ENCODE measurements at places on chromosomes 12 and 14. TPM values are rescaled to one million over a fixed set of nuclear protein-coding genes. Genes with fewer than 3 reads are reported as not detected.

The RPL41 gene
- 4,175 TPM for total RNA-seq

The OR11H7 gene
- total RNA-seq, result not detected

The NANOG gene
- total RNA-seq, result not detected

The OSGEP gene
- 29.5 TPM for total RNA-seq

The IGF1 gene
- total RNA-seq, result 1.3 TPM

The ZDHHC22 gene
- not detected for total RNA-seq

The STX2 gene
- total RNA-seq, result 35.2 TPM

The AMHR2 gene
- not detected for total RNA-seq

The RFX4 gene
- not detected for total RNA-seq

The LIN7A gene
- 9.5 TPM for total RNA-seq

The LPAR5 gene
- total RNA-seq, result not detected

The PRICKLE1 gene
- 9.6 TPM for total RNA-seq

The MYBPC1 gene
- total RNA-seq, result not detected

The RPAP3 gene
- total RNA-seq, result 11.3 TPM

The KRT83 gene
- total RNA-seq, result not detected

The CCDC38 gene
- not detected for total RNA-seq

The SELPLG gene
- total RNA-seq, result 0.51 TPM

The ACOT6 gene
- total RNA-seq, result not detected

The SCFD1 gene
- 91.9 TPM for total RNA-seq

The ANKS1B gene
- total RNA-seq, result 0.51 TPM

The FOXG1 gene
- not detected for total RNA-seq

The CLEC2A gene
- total RNA-seq, result not detected

The NFATC4 gene
- total RNA-seq, result 59.9 TPM

The LMO3 gene
- 0.50 TPM for total RNA-seq

The MDM2 gene
- total RNA-seq, result 240 TPM

The DUSP6 gene
- total RNA-seq, result 50.0 TPM

The SLC17A8 gene
- total RNA-seq, result not detected

The PRH2 gene
- not detected for total RNA-seq

The CLEC1B gene
- not detected for total RNA-seq

The GALNT8 gene
- under 0.01 TPM for total RNA-seq

The CHURC1 gene
- total RNA-seq, result 47.8 TPM

The PTGDR gene
- not detected for total RNA-seq

The CFAP54 gene
- 5.1 TPM for total RNA-seq

The AQP2 gene
- total RNA-seq, result not detected

The LRP1 gene
- total RNA-seq, result 464 TPM

The INTS13 gene
- 33.0 TPM for total RNA-seq

The LYZ gene
- total RNA-seq, result 0.17 TPM

The HCAR3 gene
- under 0.01 TPM for total RNA-seq

The REC8 gene
- 1.8 TPM for total RNA-seq

The PLBD1 gene
- 5.4 TPM for total RNA-seq

The KLHDC2 gene
- total RNA-seq, result 135 TPM

The TSPAN19 gene
- not detected for total RNA-seq

The LGR5 gene
- total RNA-seq, result not detected

The CIROP gene
- total RNA-seq, result 1.0 TPM

The NINJ2 gene
- 1.3 TPM for total RNA-seq

The APOLD1 gene
- total RNA-seq, result 1.5 TPM

The FAM181A gene
- not detected for total RNA-seq

The KRT74 gene
- total RNA-seq, result not detected

The RERGL gene
- not detected for total RNA-seq

The RD3L gene
- total RNA-seq, result not detected

The TSHR gene
- total RNA-seq, result not detected

The UNC119B gene
- 29.1 TPM for total RNA-seq

The PTCSC3 gene
- total RNA-seq, result not detected

The CMTM5 gene
- 0.77 TPM for total RNA-seq

The KLRC4 gene
- not detected for total RNA-seq

The CABP1 gene
- under 0.01 TPM for total RNA-seq

The NOVA1 gene
- total RNA-seq, result 5.1 TPM

The ACOT4 gene
- total RNA-seq, result 1.7 TPM

The FAM90A1 gene
- 0.33 TPM for total RNA-seq
